Activated CD4-positive, alpha-beta T cell treated with anti-CD3 and anti-CD28 coated beads, Interleukin-2, amount 50 U/mL, for 4 hours (primary cell): ENCODE measurements at places on chromosomes 5 and 9.

DNA sequence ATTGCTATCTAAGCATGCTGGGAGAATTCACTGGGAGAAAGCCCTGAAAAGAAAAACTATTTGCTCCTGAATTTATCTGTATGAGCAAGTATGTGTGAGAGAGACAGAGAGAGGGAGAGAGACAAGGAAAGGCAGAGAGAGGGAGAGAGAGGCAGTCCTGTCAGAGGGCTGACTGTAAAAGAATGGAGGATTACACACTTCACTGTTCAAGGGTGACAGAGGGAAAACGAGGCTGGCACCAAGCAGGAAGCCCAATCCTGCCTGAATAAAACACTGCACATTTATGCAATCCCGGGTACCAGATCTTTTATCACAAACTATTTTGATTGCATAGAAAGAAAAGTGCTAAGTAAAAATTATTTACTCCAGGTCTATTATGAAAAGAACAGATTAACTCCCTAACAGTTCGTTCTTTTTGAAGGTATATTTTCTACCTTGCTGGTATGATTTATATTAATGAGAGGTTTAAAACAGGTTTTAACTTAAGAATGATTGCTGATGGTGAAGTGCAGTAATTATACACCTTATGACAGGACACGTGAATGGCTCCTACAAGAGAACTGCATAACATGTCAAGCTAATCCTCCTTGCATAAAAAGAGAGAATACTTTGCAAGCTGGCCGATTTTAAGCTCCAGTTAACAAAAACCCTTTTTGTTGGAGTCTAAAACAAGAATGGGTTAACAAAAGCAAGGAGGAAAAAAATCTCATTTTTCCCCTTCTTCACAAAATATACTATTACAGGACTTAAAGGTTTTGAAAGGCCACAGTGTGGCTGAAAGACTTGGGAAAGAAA is 82.5 kb downstream of the NFIB start:
- DNase-seq = no peak

- no peak for DNase-seq
Measured at GRCh38 chr9:1837453-1838084, 177.6 kb upstream of the SMARCA2 start.

- no peak for DNase-seq
Measured at GRCh38 chr9:7169717-7170389, 412.1 kb downstream of the KDM4C start.

GRCh38 chr5:54671111-54671531 is 153.6 kb downstream of the SNX18 start:
- DNase-seq = no peak

DNA sequence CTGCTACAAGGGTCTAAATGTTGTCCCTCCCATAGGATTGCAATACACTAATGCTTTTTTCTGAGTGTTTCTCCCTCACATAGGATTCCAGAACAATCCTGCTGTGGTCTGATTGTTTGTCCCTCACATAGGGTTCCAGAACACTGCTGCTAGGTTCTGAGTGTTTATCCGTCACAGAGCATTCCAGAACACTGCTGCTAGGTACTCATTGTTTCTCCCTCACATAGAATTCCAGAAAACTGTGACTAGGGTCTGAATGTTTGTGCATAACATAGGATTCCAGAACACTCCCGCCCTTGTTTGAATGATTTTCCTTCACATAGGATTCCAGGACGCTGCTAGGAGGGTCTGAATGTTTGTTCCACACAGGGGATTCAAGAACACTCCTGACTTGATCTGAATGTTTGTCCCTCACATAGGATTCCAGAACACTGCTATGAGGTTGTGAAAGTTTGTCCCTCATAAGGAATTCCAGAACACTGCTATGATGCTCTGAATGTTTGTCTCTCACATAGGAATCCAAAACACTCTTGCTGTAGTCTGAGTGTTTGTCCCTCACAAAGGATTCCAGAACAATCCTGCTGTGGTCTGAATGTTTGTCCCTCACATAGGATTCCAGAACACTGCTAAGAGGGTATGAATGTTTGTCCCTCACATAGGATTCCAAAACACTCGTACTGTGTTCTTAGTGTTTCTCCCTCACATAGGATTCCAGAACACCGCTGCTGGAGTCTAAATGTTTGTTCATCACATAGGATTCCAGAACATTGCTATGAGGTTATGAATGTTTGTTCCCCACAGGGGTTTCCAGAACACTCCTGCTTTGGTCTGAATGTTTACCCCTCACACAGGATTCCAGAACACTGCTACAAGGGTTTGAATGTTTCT is 213.5 kb downstream of the FOXD4L6 start:
- no peak for DNase-seq

DNA sequence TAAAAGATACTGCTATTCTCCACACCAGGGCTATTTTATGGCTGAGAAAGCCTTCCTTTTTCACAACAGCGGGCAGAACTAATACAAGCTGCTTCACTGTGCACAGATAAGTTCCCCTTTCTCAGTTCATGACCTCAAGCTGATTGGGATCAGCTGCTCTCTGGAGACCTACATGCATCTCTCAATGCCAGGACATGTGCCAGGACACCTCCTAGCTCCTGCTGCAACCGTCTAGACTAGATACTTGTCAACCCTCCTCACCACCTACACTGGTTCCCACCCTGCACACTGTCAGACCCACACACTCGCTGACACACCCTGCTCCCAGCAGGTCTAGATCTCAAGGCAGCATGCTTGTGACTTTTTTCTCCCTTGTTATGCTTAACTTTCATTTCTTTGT is 39.8 kb downstream of the STARD4 start:
- DNase-seq = no peak

DNA sequence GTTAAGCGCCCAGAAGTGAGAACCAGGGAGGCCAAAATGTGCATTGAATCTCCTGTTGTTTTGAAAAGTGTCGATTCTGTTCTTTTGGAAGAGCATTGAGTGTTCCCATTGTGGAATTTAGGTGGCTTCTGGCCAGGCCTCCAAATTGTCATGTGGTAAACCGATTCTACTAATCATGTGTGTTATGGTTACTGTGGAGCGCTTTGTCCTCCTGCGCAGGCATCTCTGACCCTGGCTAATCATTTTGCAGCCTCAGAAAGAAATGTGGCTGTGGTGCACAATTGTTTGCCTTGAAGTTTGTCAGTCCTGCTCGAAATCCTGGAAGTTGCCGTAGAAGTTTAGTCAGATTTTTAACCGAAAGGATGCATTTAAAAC is 121.3 kb downstream of the RASGRF2 start:
- no peak for DNase-seq

- no peak for DNase-seq
Measured at GRCh38 chr5:165209101-165209727, 1703.8 kb downstream of the MAT2B start.

DNA sequence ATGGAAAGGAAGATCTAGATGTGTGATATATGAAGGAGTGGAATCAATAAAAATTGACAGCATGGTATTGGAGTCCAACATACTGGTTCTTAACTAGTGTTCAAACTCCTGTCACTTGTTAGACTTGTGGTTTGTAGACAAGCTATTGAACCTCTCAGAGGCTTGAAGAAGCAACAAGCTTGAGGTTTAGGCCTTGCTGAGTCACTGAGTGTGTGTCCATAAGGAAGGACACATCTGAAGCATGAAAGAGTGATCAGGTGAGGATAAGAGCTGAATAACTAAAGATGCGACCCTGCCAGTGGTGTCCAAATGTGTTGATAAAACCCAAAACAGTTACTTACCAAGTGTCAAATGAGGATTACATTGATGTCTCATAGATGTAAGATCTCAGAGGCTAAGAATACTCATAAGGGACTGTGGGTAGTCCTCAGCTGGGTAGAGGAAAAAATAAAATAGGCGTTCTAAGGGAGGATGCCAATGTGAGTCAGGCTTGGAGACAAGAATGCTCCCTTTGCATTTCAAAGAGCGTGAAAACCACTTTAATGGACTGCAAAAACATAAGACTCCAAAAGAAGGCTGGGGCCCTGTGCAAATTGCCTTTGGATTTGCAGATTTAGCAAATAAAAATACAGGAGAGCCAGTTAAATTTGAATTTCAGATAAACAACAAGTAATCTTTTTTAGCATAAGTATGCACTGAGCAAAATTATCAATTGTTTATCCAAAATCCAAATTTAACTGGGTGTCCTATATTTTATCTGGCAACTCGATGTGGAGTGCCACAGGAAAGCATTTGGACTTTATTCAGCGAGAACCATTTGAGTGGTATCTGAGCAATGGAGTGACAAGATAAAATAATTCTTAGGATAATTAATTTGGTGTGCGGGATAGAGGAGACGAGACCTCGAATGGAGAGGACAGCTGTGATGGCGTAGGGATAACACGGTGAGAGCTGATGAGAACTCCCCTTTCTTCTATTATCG is 757.3 kb upstream of the WWC1 start:
- no peak for DNase-seq

- DNase-seq = no peak
Measured at GRCh38 chr9:122058709-122059108, 34.4 kb downstream of the TTLL11 start.

DNA sequence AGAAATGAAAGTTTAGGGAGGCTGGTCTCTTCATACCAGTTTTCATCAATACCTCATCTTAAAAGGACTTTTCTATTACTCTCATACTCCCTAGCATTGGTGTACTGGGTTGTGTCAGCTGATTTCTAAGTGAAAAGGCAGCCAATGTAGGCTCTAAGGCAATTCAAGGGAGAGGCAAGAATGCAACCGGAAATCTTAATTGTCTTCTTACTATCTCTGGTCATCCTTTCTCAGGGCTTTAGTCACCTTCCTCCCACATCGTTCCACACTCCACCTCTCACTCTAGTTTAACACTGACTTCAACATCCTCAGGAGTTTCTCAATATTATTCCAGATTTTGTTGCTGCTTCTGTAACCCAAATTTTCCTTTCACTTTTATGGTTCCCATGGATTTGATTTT is 281.8 kb upstream of the RFX3 start:
- DNase-seq = no peak

DNA sequence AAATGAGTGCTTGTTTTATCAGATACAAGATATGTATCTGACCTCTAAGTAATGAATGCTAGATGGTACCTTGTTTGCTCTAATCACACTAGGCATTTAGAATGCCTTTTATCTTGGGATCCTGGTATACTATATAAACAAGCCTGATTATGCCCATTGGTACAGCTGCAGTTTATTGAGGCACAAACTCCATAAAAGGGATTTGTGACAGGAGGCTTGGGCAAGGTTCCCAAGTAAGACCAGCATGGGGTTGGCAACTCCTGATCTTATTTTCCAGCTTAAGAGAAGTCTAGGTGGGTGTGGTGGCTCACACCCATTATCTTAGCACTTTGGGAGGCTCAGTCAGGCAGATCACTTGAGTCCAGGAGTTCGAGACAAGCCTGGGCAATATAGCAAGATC is 93.9 kb upstream of the DMRT1 start:
- DNase-seq = no peak

GRCh38 chr5:111453747-111454146 is 58.6 kb downstream of the STARD4 start:
- no peak for DNase-seq

DNA sequence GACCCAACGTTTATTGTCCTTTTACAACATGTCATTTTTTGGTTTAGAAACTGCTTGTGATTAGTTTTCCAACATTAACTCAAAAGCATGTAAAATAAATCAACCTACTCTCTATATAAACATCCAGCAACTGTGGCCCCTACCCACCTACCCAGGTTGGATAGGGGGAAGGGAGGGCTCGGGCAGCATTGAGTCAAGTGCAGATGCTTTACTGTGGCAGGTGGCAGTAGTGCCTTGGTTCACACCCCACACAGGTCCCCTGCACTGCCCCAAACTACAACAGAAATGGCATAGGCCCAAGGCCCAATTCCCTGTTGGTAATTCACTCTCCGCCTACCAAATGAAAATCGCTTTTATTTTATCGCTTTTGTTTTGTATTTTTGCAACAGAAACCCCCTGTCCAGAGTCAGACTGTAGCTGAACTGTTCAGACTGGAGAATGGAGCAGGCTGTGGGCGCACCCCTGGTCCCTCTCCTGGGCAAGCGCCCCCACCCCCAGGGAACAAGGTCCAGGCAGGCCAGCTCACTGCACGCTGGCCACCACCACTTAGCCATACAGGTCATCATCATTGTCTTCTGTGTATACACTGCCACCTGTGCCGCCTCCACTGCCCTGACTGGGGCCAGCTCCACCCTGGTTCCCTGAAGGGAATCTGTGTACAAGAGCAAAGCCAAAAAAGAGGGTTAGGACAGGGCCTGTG is 15.7 kb downstream of the VCP start:
- no peak for DNase-seq

DNA sequence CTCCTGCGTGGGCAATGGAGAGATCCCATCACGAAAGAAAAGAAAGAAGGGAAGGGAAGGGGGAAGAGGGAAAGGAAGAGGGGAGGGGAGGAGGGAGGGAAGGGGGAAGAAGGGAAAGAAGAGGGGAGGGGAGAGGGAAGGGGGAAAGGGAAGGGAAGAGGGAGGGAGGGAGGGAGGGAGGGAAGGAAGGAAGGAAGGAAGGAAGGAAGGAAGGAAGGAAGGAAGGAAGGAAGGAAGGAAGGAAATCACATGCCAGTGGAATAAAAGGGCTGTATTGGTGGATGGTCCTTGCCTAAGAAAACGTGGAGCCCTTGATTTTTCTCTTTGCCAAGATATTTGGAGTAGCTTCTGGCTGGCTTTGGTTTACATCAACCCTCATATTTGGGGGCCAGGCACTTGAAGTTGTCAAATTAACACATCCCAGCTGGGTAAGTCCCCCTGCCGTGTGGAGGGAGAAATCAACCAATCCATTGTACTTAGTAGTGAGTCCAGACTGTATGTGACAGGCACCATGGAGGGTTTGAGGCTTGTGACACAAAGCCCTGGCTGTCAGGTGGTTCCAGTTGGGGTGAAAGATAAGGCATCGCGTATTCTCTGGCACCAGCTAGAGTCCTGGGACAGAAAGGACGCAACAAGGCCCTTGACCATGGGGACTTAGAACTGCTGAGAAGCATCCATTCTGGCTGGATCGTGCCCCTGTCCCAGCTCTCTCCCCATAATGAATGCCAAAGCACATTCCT is 23.7 kb downstream of the IDNK start:
- no peak for DNase-seq

DNA sequence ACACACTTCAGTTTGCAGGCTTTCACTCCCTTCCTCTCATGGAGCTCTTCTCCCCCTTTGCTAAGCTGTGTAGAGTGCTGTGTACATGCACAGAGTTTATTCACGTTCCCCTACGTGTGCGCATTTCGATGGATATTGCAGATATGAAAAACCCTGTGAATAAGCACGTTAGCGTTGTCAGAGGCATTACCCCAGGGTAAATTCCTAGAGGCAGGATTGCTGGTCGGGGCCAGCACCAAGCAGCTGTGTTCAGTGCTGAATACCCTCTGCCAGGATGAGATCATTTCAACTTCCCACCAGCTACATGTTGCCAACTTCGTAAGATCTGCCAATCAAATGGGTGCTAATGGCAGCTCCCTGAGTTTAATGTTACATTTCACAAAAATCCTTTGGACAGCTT is 172.3 kb upstream of the PPP1R26 start:
- DNase-seq = no peak
